ENCODE measurements at places on chromosomes 3 and 15.

GRCh38 chr3:24595796-24596195 is 101.1 kb upstream of the THRB start:
- no peak for DNase-seq

GRCh38 chr3:161602475-161602874 is 105.9 kb downstream of the OTOL1 start:
- no peak for DNase-seq

- DNase-seq: no peak
Measured at GRCh38 chr3:28240441-28240840, 978 bp upstream of the CMC1 start.

DNA sequence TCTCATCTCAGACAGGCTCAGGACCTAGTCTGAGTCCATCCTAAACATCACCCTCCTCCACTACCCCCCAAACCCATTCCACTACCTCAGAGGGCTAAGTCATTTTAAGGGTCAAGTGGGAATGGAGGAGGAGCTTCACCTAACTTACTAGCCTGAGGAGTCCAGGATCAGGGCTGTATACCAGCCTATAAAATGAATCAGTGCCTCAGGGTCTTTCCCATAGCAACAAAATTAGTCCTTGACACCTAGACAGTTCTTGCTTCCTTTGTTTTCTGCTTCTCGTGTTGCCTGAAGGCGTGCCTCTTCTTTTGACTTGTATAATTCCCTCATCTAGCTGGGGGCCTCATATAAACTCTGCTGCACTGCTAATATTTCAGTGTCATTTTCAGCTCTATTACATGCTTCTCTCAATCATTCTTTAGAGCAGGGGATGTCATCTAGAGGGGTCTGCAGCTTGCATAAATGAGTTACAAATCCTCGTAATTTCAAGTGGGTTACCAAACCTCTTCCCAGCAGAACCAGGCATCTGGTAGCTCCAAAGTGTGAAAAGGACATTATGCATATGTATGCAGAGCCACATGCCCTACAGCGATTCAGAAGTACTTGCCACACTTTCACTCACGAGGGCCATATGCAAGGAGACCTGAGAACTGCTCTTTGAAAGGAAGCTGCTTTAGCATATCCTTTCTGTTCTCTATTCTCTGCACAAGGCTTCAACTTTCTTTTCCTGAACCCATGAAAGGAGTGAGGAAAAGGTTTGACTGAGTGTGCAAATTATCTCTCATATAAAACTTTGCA is 311.7 kb upstream of the SEMA6D start:
- DNase-seq: no peak

- DNase-seq: no peak
Measured at GRCh38 chr3:149235599-149236424, 14.2 kb upstream of the CP start.

DNA sequence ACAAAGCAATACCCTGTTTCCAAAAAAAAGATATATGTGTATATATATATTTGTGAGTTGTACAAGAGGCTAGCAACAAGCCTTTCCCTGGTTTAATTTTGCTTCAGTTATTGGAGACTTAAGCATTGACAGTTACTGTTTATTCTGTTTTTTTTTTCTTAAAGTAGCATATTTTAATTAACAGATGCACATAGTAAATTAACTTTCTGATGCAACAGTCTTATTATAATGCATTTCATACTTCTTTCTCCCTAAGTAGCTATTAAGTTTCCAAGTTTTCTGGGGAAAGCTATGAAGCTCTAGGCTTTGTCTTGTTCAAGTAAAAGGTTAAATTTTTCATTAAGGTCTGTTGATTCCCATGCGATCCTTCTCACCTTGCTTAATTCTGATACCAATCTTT is 17.9 kb downstream of the PRKCI start:
- no peak for DNase-seq

GRCh38 chr3:149366941-149367840 is 10.3 kb downstream of the TM4SF1 start:
- DNase-seq: no peak

GRCh38 chr15:63198371-63199250 is 9.2 kb downstream of the RAB8B start:
- no peak for DNase-seq

- no peak for DNase-seq
Measured at GRCh38 chr15:63473007-63473748, 31.2 kb upstream of the USP3 start.

DNA sequence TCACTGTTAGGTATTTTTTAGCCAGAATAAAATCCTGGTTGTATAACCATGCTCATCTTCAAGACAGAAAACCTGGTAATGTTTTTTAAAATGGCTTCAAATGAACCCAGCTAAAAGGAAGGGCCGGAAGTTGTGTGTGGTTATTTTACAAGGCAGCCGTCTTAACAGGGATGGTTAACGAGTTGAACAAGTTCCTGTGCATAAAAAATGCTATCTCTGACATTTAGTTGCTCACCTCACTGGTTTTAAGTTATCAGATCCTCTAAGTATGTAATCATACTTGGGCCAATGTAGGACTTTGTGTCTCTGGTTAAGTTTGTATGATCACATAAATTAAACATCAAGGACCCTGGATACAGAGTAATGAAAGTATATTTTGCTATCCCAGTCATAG is 2.1 kb downstream of the ATP11B start:
- DNase-seq: peak; percentile 14

GRCh38 chr3:27193056-27193455 is 176.1 kb downstream of the NEK10 start:
- no peak for DNase-seq

DNA sequence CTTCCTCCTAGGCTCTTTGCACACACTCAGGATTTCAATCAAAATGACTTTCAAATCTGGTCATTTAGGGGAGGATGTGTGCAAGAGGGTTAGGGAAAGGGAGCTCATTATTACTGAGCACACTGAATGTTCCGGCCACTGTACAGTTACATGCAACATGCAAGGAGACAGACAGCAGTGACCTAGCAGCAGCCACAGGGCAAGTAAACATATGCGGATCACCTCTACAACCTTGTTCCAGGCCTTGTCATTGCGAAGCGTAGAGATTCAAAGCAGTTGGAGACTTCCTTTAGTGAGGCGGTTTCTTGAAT is 837.6 kb downstream of the AGBL1 start:
- no peak for DNase-seq

DNA sequence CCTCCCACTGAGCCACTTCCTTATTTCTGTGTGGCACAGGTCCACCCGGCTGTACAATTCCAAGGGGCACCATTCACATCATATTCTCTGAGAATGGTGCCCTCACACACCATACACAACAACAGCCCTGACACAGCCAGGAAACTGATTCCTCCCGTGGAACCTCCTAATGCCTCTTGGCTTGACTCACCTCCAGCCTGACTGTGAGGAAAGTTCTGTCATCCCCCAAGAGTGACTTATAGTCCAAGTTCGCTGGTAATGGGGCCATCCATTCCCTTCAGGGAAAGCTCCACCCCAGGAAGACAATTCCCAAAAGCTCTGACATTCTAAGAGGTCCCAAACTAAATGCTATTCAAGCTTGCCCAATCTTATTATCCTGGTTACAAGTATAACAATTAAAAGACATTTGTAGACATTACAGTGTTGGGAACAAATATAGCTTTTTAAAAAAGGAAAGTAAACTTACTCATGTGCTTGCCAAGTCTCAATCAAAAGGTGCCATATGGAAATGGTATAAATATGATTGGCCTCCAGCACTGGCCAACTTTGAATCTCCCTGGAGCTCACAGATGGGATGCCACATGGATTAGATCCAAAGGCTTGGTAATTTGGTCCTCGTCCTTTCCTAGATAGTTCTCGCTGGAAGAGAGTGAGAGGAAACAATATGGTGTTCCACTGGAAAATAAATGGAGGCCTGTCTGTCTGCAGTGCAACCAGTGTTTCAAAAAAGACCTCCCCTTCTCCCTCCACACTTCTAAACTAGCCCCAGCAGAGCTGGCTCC is 56.3 kb upstream of the PSMD6 start:
- DNase-seq: no peak

GRCh38 chr3:116929505-116930222 is 220.1 kb downstream of the TUSC7 start:
- DNase-seq: no peak

GRCh38 chr3:12268049-12268735 is 20.7 kb upstream of the PPARG start:
- DNase-seq: no peak

DNA sequence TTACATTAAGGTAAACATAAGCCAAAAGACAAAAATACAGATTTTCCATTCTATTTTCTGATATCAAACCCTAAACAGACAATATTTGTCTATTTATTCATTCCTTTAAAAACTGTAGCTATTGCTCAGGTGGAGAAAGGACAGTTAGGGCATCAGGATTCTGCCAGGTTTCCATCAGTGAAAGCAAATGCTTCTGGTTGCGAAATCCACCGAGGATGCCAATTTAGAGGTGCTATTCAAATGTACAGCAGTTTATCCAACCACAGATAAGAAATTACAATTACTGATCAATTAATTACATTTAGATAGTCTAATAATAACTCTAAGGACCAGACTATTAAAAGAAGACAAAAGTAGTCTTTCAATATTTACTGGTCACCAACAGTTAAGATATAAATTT is 3.9 kb downstream of the TOMM70 start:
- no peak for DNase-seq

DNA sequence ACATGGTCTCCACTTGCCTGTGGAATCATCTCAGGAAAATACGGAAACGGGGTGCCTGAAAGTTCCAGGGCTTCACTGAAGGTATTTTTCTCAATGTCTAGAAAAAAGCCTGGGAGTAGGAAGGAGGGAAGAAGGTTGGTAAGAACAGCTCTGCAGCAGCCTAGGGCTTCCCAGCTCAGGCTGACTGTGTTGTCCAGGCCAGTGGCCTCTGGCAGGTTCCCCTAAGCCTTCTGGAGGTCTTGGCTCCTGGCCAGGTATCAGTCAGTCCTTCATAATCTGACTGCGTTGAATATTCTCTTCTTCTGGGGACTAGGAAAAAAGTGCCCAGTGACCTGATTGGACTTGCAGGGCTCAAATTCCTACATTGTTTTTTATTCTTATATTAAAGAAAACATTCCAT is 38.6 kb downstream of the SSR3 start:
- no peak for DNase-seq

DNA sequence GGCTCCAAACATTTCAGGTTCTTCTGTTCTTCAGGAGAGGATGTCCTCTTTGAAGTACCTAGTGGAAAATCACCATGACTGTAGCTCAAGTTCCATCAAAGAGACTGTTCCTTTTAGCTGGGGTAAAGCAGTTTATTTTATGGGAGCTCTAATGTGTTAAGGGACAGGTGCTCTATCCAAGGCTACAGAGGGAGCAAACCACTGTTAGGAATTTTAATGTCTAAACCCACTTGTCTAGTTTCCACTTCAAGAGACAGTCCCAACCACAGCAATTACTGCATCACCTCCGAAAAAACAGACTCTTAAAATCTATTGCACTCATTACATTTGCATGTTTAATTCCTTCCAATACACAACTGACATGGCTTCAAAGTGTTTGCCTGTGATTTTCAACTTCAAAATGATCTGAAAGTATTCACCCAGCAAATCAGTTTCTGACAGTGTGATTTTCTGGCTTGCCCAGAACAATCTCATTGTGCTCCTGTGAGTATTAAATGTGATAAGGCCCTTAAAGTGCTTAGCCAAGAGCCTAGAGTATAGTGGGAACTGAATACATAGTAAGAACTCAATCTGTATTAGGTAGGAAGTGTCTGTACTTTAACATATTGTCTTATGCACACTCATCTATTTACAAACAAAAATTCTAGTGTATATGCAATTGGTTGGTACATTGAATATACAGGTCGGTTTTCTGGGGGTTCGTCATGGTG is 266.5 kb upstream of the CCDC54 start:
- no peak for DNase-seq

GRCh38 chr3:31614162-31614921 is 81.6 kb downstream of the STT3B start:
- no peak for DNase-seq

DNA sequence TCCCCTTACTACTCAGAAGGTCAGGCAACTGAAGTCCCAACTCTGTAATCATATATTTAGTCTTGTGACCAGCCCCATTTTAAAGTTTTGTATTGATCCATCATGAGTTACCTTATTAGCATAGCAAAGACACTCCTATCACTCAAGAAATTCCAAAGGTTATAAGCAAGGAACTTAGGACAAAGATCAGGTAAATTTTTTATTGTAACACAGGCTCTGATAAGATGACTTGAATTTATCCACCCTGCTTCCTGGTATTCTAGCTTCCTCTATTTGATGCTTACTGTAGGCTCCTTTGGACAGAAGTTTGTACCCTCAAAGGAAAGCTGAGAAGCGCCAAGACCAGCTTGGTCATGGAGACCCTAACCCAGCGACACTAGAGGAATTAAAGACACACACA is 8.2 kb upstream of the NDN start:
- no peak for DNase-seq

DNA sequence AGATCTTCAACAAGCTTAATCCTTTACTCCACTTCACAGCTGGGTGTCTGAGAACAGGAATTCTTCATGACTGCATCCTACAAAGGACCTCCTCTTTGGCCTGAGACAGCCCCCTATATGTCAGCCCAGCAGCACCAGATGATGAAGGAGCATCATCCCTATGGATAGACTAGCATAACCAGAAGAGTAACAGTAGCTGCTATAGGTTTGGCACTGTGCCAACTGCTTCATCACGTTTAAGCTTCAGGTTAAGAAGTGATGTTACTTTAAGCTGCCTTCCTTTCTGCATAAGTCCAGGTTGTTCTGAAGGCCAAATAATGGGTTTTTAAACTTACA is 50.6 kb downstream of the CMSS1 start:
- no peak for DNase-seq

GRCh38 chr3:108669208-108669607 is 79.7 kb downstream of the DZIP3 start:
- DNase-seq: no peak

DNA sequence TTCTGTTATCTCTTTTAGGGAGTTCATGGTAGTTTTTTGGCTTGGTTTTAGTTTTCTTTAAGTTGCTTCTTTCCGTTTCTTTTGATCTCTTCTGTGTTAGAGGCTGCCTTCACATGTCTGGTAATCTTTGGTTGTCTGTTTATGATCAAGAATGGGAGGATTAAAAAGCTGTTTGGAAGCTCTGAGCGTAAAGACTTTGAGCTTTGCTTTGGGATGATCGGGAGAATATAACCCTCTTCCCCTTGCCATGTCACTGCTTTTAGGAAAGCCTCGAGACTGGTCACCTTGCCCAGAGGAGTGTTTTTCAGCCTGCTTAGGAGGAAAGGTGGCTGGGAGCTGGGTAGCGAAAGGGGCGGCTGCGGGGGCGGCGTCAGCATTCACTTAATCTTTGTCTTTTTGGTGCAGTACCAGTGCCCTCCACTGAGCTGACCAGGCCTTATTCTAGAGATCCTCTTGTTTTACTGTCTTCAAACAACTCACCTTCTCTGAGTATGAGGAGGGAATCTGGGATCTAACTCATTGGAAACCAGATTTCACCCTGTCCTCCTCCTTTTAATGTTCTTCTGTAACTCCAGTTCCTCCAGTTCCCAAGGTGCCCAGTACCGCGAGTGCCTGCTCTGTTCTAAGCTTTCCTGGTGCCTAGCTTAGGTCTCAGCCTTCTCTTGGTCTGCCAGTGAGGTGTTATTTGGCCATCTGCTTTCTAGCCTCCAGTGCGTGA is 15.5 kb downstream of the TATDN2 start:
- peak; percentile 42 for DNase-seq

GRCh38 chr15:100525436-100525835 is 3.3 kb downstream of the CERS3 start:
- no peak for DNase-seq
